Endothelial cell (in vitro differentiated cells): ENCODE measurements at places on chromosomes 4 and X.

DNA sequence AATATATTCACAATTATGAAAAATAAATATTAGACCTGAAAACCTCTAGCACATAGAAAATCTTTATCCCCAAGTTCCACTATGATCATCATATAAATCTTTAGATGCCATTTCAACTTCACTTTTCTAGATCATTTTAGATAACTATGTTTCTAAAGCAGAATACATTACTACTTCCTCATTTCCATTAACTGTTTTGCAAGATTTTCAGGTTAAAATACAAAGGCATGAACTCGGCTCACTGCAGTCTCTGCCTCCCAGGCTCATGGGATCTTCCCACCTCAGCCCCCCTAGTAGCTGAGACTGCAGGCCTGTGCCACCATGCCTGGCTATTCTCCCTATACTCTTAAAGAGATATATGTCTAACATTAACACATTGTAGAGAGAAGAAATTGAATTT, 1365.9 kb upstream of the AGA start:
- H3K4me3 ChIP-seq: no peak overlapping the region
- peaks cover 1% of the 10 kb centered on the region for H3K27me3 ChIP-seq
- no peaks in the 10 kb centered on the region for H3K4me1 ChIP-seq
- H3K36me3 ChIP-seq: no peaks in the 10 kb centered on the region
- no peak overlapping the region for H3K27ac ChIP-seq

DNA sequence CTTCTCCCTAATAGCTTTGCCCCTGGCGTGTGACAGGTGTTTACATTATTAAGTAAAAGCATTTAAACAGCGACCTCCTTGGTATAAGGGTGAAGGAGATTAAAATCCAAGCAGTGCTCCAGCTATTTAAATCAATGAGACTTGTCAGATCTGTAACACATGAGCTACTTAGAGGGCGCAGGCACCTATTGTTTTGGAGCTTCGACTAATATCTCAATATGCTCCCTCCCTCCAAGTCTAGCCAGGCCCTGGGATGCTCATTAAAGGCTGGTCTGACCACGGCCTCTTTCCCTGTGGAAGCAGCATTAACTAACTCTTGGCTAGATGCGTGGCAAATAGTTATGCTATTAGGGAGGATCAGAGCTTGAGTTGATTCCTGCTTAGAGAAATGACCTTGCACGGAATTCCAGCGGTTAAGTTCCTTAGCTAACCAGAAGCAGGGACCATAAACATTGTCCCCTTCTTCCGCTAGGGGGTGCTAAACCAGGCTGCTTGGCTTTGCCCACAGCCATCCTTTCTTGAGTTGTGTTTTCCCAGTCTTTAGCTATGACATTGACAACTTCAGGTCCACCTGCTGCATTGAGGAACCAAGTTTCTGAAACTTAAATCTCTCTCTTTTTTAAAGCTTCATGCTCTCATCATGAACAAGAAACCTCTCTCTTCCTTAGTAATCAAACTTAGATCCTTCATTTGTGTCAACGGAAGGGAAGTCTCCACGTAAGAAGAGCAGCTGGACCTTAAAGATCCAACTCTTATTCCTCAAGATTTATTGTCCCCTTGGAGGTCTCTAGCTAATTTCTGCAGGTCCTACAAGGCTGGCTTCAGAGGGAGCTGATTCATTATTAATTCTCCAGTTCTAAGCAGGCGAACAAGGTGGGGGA, 80.7 kb upstream of the IGFBP7 start:
- peak; percentile 68 for DNase-seq
- H3K4me1 ChIP-seq: peaks cover 5% of the 10 kb centered on the region
- no peak overlapping the region for H3K4me3 ChIP-seq

GRCh38 chr4:46648088-46648744, 258.3 kb upstream of the GABRA2 start:
- peak; percentile 15 for DNase-seq
- no peaks in the 10 kb centered on the region for H3K4me1 ChIP-seq
- H3K27ac ChIP-seq: no peak overlapping the region

- no peak for DNase-seq
- no peaks in the 10 kb centered on the region for H3K4me1 ChIP-seq
- no peak overlapping the region for H3K27ac ChIP-seq
- peaks cover 7% of the 10 kb centered on the region for H3K27me3 ChIP-seq
Measured at GRCh38 chr4:159871141-159871540, 768.3 kb downstream of the RAPGEF2 start.

GRCh38 chr4:74845834-74846233, 51.5 kb upstream of the BTC start:
- H3K4me1 ChIP-seq: no peaks in the 10 kb centered on the region
- H3K27ac ChIP-seq: no peak overlapping the region
- H3K4me3 ChIP-seq: no peak overlapping the region
- H3K27me3 ChIP-seq: peaks cover 2% of the 10 kb centered on the region
